ENCODE measurements at places on chromosomes 4 and X. TPM values are rescaled to one million over a fixed set of nuclear protein-coding genes. Genes with fewer than 3 reads are reported as not detected.

DNA sequence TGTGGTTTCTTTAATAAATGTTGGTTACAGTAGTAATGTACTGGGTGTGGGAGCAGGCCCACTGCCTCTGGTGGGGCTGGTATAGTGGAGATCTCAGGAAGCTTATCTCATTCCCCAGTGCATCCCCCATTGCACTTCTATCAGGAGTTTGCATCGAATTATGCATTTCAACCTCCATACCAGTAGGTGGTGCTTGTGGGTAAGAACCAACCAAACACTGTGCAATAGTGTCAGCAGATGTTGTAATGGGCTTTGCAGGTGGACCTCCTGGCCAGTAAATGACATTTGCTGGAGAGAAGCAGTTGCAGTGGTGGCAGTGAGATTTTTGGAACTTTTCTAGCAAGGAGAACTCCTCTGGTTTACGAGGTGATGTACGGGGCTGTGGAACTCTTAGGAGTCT, 150.6 kb downstream of the POU3F4 start:
- no peak for DNase-seq

GRCh38 chr4:63302078-63302477, 1107.2 kb downstream of the TECRL start:
- no peak for DNase-seq

DNA sequence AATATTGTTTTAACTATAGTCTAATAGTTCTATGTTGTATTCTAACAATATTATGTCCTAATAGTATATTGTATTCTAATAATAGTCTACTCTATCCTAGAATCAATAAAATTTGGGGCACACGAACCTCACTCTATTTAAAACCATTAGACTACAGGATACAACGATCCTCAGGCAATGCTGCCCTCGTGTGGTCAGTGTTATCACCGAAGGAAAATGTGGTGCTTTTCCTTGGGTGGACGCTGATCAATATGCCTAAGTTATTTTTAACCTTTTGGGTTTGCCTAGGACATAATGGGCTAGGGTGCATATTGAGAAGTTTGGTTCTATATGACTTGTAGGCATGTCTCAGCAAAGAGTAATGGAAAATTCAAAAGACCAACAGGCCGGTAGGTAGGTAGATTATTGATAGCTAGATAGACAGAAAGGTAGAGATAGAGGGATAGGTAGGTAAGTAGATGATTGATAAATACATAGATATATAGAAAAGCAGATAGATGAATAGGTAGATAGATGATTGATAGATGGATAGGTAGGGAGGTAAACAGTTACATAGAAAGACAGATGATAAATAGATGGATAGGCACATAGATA, 75.1 kb downstream of the PRKX start:
- peak; percentile 64 for DNase-seq

DNA sequence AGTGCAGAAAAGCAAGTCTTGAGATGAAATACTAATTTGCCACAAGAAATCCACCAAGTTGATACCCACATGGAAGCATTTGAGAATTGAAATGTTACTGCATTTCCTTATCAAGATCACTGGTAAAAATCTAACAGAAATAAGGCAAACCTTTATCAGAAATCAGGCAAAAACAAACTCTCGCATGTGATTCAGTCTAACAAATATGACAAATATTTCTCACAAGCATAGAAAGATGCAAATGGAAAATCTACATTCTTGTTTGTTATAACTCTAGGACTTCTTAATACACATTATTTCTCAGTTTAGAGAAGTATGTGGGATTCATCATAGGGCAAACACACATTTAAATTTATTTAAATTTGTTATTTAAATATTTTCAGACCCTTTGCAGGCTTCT, 52.9 kb downstream of the TXK start:
- no peak for DNase-seq

GRCh38 chr4:18816228-18816895, 794.8 kb upstream of the LCORL start:
- DNase-seq: no peak

- DNase-seq: no peak
Observed at GRCh38 chr4:131381055-131381454, 1768.0 kb upstream of the PCDH10 start.

- DNase-seq: peak; percentile 38
Observed at GRCh38 chr4:1246111-1246881, 2.6 kb downstream of the CTBP1 start.

DNA sequence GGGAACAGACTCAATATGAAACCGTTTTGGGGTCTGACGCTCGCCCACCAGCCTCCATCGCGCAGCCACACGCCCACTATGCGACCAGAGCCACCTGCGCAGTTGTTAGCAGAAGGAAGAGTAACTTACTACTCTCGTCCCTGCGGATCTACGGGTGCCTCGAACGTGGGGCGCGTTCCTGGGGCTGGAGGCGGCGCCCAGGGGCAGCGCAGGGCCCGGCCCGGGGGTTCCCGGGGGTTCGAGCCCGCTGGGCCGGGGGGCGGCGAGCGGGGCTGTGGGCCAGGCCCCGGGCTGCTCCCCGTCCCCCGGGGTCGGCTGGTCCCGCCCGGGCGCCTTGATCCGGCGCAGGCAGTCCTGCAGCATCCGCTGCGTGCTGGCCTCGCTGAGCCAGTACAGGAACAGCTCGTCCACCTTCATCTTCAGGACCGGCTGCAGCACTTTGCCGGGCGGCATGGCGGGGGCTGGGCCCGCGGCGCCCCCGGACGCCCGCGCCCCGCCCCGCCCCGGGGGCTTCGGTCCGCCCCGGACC, 404 bp downstream of the PPP2R3B start:
- peak; percentile 61 for DNase-seq

GRCh38 chr4:66564901-66565651, 894.8 kb upstream of the EPHA5 start:
- DNase-seq: no peak

DNA sequence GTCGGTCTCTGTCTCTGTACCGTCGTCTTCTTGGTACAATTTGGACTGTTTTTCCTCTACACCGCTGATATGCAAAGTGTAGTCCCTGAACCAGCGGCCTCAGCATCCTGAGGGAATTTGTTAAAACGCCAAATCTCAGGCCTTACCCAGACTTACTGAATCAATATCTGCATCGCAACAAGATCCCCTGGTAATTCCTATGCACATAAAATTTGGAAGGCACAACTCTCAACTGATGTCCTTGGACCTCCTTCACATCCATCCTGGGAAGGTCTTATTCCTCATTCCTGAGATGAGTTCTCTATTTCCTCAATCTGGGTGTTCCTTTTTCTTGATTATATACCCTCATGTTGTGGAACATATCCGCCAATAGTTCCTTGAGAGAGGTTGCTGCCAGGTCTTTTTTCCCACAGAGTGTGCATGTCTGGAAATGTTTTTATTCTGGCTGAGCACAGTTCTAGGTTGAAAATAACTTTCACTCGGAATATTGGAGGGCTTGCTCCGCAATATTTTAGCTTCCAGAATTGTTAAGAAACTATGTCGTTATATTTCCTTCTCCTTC, 738 bp upstream of the HPF1 start:
- no peak for DNase-seq

DNA sequence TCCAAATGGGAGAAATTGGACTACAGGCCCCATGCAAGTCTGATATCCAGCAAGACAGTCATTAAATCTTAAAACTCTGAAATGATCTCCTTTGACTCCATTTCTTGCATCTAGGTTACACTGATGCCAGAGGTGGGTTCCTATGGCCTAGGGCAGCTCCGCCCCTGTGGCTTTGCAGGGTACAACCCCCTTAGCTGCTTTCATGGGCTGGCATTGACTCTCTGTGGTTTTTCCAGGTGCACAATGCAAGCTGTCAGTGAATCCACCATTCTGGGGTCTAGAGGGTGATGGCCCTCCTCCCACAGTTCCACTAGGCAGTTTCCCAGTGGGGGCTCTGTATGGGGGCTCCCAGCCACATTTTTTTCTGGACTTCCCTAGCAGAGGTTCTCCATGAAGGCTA, 228.5 kb upstream of the ADAMTS3 start:
- DNase-seq: no peak

GRCh38 chr4:76590798-76591281, 155.8 kb downstream of the SHROOM3 start:
- DNase-seq: no peak

DNA sequence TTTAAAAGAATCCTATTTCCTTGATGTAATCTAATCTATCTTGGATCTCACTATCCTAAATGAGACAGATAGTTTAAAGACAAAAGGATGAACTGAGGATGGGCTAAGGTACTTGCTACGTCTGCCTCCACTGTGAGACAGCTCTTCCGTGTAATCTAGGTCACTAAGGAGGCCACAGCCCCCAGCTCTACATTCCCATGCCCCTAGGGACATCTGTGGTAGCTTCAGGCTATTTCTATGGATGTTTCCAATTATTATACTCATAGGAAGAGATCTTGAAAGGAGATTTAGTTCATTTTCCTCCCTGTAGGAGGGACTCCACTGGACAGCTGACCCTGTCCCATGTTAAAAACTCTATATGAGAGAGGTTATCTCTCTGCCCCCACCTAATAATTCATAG, 140.8 kb upstream of the TRPC5 start:
- DNase-seq: no peak

- peak; percentile 6 for DNase-seq
Observed at GRCh38 chrX:15781961-15782699, 8.2 kb upstream of the ZRSR2 start.

DNA sequence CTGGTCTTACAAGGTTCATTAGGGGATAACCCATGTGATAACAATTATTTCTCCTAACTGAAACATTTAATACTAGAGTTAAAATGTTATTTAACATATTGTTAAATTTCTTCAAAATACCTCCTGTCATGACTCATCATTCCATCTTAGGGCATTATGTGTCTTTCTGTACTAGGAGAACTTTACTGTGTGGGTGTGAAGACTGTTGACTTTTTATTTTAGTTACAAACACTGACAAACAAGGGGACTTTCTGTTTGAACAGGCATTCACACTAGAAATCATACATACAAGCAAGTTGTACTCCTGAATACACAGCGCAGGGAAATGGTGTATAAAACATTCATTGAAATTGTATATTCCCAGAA, 175.9 kb downstream of the FBXW7 start:
- DNase-seq: no peak

GRCh38 chr4:158715802-158716201, 7.4 kb downstream of the PPID start:
- no peak for DNase-seq

DNA sequence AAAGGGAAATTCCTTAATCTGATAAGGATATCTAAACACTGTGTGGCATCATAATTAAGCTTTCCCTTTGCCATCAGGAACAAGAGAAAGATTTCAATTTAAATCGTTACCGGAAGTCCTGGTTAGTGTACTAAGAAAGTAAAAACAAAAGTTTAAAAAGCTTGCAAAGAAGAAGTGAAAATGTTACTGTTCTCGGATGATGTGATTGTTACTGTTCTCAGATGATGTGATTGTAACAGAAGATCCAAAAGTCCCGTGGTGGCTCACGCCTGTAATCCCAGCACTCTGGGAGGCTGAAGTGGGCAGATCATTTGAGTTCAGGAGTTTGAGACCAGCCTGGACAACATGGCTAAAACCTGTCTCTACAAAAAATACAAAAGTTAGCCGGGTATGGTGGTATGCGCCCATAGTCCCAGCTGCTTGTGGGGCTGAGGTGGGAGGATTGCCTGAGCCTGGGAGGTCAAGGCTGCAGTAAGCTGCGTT, 62.5 kb downstream of the RGS12 start:
- no peak for DNase-seq

DNA sequence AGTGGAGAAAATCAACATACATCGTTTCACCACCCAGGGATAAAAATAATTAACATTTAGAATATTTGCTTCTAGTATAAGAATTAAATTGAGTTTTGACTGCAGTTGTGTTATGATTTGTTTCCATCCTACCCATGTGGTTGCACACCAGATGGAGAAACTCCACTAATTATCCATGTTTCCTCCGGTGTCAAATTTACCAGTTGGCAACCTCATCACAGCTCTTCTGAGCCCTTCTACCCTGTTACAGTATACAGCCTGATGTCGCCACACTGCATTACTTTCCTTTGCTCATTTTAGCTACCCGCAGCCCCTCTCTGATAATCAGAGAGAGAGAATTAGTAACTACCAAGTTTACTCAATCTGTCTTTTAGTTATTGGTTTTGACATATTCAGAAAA, 411.2 kb downstream of the DTHD1 start:
- DNase-seq: no peak

DNA sequence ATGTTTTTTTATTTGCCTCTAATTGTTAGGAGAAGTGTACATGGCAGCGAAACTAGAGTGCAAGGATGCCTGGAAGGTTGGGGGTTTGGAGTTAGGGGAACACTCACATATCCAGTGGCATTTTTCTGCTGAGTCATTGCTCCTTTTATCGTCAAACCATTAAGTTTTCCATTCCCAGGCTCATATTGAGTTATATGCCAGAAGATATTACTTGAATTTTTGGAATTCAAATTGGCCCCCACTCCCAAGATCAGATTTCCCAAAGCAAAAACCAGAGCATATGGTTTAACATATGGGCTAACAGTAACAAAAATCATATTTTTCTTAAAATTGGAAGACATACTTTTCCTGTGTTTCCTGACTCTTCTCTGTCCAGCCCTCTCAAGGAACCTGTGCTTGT, 152.7 kb downstream of the FSTL5 start:
- DNase-seq: no peak

DNA sequence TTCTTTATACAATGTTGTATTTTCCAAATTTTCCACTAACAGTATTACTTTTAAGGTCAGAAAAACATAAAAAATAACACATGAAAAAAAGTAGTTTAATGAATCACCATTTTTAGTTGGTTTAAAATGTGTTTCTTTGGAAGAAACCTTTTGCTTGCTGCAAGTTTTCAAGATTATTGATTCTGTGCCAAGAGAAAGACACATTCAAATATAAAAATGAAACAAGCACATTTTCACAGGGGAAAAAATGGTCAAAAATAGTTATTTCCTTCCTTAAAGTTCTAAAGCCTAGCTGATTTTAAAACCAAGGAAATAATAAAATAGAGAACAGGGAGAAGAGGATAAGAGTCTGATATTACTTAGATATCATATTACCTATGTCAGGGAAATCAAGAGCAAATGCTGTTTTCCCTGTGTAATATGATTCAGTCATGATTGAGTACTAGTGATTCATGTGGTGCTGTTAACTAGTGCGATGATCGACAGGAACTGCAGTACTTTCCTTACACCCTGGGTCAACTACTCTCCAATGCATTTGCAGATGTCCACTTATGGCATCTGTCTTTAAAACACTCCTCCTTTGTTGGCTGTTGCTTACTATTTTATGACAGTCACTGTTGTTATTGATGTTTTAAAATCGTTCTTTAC, 103.8 kb downstream of the CAMK2D start:
- no peak for DNase-seq

TMSB15B gene
- 4.4 TPM for total RNA-seq

DUX4 gene
- total RNA-seq: not detected

STPG2 gene
- total RNA-seq: 0.41 TPM

DCAF8L2 gene
- not detected for total RNA-seq

MAP9 gene
- total RNA-seq: 0.75 TPM

S100P gene
- total RNA-seq: 70.4 TPM

SLITRK4 gene
- 1.1 TPM for total RNA-seq

SH3RF1 gene
- total RNA-seq: 65.5 TPM

TMEM150C gene
- 3.4 TPM for total RNA-seq

CYSLTR1 gene
- 1.6 TPM for total RNA-seq

IL1RAPL2 gene
- not detected for total RNA-seq

TMA16 gene
- total RNA-seq: 19.1 TPM
